ENCODE measurements at places on chromosomes 7 and 10.

DNA sequence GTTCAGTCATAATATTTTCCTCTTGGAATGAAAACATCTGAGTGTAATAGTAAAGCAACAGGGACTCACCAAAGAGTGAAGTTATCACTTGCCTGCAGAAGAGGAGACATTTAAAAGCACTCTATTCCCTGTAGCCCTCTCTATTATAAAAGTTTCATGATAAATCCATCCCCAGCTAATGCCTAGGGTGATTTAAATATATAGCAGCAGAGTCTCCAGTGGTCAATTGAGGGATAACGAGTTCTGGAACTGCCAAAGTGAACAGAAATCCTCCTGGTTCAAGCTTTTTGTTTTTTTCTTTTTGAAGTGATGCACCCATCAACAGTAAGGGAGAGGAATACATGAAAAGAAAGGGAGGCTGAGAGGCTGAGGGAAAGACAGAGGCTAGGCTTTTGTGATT lies 87.3 kb downstream of the EVX1 start:
- no peak for DNase-seq

DNA sequence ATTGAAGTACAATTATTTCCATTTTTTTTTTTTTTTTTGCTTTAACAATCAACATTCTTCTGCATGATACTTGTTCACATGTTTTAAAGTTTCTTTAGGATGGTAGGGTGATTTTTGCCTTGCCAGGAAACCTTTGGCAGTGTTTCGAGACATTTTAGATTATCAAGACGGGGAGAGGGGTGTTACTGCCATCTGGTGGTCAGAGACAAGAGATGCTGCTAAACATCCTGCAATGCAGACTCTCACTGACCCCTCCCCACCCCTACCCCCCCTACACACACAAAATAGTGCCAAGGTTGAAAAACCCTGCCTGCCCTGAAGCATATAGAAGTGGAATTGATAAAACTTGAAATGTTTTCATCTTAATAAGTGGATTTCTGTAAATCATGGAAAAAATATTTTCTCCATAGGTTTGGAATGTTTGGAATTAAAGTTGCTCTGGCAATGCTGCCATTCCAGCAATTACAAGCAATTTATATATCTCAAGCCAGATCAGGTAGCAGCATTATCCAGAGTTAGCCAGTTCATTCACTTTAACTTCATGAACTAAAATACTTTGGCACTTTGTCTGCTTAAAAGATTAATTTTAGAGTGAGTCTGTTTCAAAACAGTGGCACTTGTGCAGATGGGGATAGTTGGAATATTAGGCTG lies 62.1 kb downstream of the SDHAF3 start:
- peak; percentile 42 for DNase-seq

DNA sequence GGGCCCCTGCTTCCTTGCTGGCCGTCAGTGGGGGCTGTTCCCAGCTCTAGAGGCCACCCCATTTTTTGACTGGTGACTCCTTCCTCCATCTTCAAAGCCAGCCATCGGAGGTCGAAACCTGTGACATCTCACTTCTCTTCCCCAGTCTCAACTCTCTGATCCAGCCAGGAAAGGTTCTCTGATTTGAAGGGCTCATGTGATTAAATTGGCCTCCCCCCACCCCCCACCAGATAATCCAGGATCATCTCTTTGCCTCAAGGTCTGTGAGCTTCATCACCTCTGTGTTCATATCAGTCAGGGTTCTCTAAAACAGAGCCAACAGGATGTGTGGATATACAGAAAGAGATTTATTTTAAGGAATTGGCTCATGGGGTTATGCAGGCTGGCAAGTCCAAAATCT lies 5.6 kb upstream of the RAMP3 start:
- no peak for DNase-seq

- no peak for DNase-seq
Measured at GRCh38 chr10:113021268-113022040, 71.4 kb downstream of the TCF7L2 start.

DNA sequence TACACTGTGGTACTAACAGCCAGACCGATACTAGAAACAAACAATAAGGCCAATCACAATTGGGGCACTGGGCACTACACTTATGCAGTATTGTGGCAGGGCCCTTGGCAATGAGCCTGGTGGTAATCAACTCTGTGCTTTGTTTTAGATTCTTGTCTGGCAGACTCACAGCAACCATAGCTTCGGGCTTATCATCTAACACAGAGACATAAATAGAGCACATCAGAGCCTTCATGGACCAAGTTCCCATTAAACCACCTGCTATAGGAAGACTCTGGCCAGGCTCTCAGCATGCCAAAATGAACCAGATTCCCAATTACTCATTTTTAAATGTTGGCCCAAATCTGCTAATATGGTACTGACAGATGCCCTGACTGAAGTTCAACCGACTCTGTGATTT lies 218.6 kb downstream of the DGKI start:
- no peak for DNase-seq

- DNase-seq = no peak
Measured at GRCh38 chr10:44929356-44930255, 18.5 kb downstream of the TMEM72 start.

GRCh38 chr10:30579574-30579973 lies 50.0 kb downstream of the LYZL2 start:
- no peak for DNase-seq

GRCh38 chr10:69088801-69089501 lies 1.0 kb downstream of the SRGN start:
- DNase-seq = peak; percentile 55

DNA sequence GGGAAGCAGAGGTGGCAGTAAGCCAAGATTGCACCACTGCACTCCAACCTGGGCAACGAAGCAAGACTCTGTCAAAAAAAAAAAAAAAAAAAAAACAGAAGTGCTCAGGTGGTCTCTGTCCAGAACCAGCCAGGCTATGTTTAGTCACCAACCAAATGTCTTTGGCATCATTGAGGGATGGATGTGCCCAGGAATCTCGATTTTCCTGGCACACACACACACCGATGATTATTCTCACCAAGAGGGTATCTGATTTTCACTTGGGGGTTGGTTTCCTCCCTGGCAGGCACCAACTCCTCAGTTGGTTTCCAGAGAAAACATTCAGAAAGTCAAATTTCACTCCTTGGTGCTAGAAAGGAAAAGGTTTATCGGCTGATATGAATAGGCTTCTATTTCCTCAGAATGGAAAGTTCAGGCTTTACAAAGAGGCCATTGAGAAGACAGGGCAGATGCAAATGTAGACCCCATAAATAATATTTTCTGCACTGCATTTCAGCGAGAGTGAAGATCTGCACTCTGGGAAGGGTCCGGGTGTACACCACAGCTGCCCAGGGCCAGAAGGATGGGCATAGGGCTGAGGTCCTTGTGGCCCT lies 154.8 kb downstream of the TNS3 start:
- no peak for DNase-seq

DNA sequence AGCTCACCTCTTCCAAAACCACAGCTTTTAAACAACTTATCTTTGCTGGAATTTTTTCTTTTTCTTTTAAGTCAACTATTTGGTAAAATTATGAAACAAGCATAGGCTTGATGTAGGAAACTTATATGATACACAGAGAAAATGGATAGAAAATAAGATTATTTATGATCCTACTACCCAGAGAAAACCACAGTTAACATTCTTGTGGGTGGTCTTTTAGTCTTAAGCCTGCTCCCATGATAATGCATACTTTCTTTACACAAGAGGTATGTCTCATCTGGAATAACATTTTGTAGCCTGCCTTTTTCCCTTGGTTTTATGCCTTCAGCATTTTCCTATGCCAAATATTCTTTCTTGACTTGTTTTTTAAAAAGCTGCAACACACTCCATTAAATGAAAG lies 21.4 kb downstream of the PLPP4 start:
- DNase-seq = no peak

DNA sequence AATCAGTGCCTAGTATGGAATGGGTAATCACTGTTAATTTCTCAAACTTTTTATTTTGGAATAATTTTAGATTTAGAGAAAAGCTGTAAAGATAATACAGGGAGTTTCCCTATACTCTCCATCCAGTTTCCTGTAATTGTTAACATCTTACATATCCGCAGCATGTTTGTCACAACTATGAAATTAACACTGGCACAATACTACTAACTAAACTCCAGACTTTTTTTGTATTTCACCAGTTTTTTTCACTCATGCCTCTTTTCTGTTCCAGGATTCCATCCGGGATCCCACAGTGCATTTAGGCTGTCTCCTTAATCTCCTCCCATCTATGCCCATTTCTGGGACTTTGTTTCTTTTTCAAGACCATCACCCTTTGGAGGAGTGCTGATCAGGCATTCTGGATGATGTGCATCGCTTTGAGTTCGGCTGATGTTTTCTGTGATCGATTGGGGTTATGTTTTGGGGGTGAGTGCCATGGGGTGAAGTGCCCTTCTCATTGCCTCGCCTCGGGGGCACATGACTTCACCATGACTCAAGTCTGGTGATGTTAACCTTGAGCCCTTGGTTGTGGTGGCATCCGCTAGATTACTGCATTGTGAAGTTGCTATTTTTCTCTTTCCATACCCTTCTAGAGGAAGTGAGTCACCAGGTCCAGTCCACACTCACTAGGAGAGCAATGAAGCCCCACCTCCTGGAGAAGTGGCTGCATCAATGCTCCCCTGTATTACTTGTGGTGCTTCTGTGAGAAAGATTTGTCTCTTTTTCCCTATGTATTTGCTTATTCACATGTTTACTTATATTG lies 43.9 kb upstream of the GRB10 start:
- peak; percentile 52 for DNase-seq

- no peak for DNase-seq
Measured at GRCh38 chr7:142717453-142717852, 31.8 kb upstream of the PRSS1 start.

GRCh38 chr7:46386428-46387399 lies 465.6 kb upstream of the IGFBP3 start:
- DNase-seq = no peak

DNA sequence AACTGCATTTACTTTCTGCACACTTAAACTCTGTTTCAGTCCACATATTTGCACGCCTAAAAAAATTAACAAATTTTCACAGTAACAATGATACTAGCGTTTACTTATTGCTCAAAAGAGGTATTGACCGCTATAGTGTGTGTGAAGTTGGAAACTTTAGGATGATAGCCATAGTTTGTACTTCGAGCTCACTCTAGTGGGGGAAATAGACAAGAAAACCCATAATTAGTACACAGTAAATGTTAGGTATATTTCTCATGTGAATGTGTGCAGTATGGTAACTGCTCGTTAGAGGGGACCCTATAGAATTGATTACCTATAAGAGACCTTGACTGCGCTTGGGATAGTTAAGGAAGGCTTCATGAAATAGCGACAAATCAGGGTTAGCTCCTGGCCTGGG lies 238.4 kb downstream of the AUTS2 start:
- DNase-seq = no peak

GRCh38 chr7:18890885-18891621 lies 226.4 kb downstream of the TWIST1 start:
- no peak for DNase-seq

DNA sequence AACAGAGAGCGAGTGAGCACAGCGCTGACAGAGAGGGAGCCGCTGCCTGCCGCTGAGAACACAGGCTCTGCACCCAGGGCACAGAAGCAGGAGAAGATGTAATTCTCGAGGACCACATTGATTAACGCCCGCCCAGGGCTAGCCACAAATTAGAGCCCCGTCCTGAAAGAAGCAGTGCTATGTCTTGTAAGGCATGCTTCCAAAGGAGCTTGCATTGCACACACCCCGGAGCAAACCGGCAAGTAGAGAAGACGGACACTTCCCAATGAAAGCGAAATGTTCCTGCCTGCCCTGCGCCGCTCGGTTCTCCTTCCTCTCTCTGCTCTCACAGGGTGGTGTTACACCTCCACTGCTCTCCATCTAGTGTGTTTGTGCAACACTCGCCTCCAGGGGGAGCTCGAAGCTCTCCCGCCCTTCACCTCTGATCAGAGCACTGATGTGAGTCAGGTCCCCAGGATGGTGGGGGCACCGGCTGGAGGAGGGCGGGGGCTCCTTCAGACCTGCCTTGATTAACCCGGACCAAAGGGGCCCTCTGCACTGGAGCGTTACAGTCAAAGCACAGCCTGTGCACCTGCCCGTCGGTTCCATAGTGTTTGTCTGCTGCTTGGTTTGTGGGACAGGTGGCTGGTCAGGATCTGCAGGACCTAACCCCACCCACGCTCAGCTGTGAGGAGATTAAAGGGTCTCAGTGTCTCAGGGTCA lies 316.5 kb downstream of the ADARB2 start:
- no peak for DNase-seq

DNA sequence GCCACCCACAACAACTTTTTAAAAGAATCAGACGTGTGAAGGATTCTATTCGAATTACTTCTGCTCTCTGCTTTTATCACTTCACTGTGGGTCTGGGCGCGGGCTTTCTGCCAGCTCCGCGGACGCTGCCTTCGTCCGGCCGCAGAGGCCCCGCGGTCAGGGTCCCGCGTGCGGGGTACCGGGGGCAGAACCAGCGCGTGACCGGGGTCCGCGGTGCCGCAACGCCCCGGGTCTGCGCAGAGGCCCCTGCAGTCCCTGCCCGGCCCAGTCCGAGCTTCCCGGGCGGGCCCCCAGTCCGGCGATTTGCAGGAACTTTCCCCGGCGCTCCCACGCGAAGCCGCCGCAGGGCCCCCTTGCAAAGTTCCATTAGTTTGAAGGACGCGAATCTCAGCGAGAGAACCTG lies 461 bp upstream of the HTRA1 start:
- no peak for DNase-seq

DNA sequence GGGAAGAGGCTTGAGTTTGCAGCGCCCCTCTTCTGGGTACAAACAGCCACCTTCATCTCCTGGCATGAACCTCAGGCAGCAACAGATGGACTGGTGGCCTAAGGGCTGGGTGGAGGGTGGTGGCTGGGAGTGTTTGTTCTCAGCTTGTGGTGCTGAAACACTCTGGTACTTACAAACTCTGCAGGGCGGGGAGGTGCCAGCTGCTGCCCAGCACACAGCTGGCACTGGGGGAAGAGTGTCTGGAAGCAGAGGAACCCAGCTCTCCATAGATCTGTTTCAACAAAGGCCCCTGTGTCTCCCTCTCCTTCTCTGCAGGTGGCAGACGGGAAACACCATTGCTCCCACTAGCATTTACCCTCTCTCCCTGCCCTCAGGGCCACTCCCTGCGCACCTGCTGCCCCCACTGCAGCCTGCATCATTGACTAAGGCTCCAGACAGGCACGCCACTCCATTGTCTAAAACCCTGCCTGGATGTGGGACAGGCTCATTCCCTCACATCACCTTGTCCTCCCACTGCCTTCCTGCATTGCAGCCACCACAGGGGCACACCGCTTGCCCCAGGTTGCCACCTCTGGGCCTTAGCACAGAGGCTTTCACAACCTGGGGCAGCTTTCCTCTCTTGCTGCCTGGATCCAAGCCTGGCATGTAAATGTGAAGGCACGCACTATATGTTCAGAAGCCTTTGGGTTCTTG lies 6.5 kb downstream of the ARHGAP22 start:
- no peak for DNase-seq

- DNase-seq = no peak
Measured at GRCh38 chr10:10849306-10849705, 168.4 kb upstream of the CELF2 start.

DNA sequence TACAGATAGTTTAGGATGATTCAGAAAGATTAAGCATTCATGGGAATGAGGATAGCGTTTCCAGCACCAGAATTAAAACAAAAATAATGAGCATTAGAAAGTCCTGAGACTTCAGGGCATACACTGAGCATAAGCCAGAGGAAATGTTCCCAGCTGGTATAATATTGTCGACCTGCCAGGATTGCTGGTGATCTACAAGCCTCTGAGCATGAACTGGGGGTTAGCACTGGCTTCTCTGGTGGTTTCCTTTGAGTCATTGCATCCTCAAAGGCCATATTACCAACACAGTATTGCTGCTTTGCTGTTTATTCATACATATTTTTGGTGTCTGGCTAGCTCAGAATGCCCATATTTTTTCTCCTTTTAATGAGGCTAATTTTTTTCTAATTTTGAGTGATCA lies 10.7 kb upstream of the ATRNL1 start:
- peak; percentile 40 for DNase-seq
